ENCODE measurements at places on chromosomes 2 and 18.

DNA sequence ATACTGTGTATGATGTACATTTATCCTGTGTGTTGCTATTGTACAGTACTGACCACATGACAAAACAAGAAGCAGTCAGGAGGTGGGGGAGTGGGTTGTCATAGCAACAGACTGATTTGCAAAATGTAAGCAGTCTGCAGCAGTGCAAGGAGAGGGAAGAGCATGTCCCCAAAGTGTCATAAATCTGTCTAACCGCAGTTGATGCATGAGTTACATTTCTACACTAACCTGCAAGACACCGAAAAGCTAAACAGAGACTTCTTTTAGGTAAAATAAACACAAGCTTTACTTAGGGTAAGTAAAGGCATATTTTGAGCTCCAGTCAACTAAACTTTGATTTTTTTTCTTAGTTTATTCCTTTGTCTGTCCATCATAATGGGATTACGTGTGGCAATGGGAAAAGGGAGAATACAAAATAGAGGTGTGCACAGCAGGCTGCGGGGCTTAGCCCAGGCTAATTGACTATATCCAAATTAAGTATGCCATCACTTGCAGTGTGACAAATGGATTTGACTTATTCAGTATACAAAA is 134.5 kb downstream of the MEIS1 start:
- peak; percentile 88 for DNase-seq

DNA sequence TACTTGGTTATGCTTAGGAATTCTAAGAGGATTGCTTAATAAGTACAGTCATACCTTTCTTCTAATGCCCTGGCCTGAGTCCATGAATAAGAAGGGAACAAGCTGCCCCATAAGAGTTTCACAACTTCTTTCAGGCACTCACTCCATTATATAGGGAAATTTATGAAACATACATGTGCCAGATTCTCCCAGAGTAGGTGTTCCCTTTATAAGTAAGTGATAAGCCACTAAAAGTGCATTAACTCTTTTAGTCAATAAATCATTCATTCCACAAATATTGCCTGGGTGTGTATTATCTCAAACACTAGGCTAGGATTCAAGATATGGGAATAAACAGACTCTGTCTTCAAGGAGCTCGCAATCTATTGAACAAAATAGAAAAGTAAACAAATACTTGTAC is 84.5 kb upstream of the RBBP8 start:
- peak; percentile 70 for DNase-seq

DNA sequence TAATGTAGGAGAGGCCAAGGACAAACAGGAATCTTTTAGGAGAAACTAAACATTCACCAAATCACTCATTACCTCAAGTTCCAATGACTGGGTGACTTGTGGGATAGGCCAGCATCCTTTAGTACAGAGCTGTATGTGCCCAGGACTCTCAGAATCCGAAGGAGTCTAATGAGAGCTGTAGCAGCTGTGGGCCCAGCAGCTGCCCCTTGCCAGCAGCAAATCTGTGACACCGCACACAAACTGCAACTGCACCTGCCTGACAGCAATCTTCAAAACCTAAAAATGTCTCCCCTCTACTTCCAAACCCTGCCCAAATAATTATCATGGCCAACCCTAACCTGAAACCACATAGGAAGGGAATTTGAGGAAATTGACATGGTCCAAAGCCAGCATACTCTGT is 44.5 kb upstream of the ACVR2A start:
- DNase-seq = no peak

DNA sequence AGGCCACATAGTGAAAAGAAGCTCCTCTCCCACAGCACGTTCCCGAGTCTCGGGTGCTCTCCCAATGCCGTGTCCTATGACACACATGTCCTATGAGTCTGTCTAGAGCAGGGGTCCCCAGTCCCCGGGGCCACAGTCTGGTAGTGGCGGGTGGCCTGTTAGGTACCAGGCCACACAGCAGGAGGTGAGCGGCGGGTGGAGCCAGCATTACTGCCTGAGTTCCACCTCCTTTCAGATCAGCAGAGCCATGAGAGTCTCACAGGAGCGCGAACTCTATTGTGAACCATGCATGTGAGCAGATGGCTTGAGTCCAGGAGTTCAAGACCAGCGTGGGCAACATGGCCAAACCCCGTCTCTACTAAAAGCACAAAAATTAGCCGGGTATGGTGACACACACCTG is 112.6 kb downstream of the ZBTB7C start:
- DNase-seq = no peak

- DNase-seq = no peak
These were observed 2.7 kb upstream of the LRP2 start for GRCh38 chr2:169365029-169365480.

DNA sequence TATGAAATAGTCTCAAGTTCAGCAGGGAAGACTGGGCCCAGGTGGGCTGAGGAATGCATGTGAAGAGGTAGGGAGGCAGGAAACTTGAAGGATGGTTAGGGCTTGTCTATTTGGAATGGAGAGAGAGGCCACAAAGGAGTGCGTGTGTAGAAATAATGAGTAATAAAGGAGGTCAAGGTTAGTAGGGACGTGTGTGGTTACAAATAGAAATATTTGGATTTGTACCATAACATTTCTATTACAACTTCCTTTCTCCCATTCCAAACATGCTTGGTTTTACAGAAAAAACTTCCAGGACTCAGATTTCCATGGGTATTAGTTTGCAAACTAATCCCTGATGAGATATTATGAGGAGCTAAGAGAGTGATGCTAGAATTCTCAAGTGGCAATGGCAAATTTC is 280.6 kb downstream of the NCKAP5 start:
- peak; percentile 66 for DNase-seq

DNA sequence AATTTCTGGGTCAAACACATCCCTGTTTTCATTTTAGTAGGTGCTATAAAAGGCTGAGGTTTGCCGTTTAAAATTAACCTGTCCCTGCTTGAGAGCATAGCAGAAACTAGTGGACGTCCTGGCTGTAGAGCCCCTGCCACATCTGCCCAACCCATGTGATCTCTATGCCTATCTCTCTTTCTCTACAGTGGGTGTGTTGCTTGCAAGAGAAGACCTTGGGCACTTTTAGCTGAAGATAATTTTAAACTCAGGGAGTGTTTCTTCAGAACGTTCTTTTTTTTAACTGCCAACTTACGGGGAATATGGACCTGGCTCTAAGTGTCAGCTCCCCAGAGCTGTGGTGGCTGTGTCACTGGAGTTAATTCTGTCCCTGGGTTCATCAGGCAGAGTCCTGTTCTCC is 100.6 kb downstream of the NRP2 start:
- no peak for DNase-seq

DNA sequence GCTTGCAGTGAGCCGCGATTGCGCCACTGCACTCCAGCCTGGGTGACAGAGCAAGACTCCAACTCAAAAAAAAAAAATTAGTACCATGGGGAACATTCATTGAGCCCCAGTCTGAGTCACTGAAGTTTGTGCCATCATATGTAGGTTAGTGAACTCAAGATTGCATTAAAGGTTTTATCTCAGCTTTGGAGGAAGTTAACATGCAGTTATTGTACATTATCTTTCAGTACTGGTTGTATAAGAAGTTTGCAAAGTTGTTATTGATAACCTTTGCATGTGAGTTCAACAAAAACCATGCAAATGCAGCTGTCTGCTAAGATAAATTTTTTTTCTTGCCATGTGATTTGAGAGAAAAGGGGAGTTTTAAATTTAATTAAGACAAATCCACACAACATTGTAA is 95.7 kb downstream of the MEIS1 start:
- no peak for DNase-seq

DNA sequence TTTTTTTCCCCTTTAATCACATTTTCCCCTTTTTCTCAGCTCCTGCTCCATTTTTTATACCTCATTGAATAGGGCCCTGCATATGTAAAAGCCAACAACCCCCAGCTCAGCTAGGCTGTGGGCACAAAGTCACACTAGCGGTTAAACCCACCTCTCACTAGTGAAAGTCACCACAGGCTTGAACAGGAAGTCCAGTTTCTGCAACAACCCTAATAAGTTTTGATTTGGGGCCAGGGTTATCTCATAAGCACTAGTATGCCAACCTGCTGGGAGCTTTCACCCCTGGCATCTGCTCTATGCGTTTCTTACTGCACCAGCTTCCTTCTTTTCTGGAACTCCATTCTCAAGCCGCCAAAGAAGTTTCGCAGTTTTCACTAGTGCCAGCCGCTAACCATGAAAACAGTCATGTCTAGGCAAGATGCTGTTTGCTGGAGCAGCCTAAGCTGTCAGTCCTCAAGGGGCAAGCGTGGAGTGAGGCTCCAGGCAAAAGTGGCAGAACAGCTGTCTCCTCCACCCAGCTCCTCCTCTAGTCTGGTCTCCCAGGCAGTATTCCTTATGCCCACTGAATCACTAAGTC is 197.0 kb upstream of the MEIS1 start:
- DNase-seq = no peak

- DNase-seq = peak; percentile 7
These were observed 19.2 kb upstream of the ADAM23 start for GRCh38 chr2:206424134-206424533.

GRCh38 chr18:45456090-45457021 is 158.9 kb upstream of the SLC14A2 start:
- no peak for DNase-seq

- no peak for DNase-seq
These were observed 270.4 kb upstream of the CCDC68 start for GRCh38 chr18:55229682-55230081.

DNA sequence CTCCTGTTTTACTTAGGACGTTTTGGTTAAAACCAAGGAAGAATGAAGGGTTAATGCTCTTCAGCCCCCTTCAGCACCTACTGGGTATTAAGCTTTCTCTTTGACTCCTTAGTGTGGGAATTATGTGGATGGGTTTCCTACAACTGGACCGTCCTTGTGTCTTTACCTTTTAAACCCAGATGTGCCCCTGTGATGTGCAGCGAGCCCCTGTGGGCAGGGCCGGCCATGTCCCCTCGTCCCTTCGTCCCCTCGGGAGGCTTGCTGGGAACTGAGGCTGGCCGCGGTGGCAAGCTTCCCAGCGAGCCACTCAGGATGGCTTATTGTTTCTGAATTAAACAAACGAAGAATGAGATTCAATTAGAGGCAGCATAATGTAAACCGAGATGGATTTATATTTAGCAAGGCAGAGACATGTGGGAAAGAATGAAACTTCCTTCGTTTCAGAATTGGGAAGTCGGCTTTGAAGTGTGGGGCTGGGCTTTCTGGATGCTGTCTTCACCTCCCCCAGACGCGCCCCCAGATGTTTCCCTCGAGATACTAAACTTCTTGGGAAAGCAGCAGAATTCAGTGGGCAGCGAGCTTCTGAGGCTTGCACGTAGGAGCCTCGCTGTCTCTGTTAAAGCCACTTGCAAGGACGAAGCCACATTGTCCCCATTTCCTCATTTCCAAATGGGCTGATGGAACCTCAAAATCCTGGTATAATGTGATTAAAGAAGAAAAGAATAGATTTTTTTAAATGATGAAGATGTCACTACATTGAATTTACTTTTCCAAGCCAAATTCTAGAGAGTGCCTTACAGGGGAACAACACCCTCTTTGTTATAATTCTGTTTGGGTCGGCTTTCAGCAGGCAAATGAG is 146.0 kb downstream of the VAPA start:
- peak; percentile 44 for DNase-seq

DNA sequence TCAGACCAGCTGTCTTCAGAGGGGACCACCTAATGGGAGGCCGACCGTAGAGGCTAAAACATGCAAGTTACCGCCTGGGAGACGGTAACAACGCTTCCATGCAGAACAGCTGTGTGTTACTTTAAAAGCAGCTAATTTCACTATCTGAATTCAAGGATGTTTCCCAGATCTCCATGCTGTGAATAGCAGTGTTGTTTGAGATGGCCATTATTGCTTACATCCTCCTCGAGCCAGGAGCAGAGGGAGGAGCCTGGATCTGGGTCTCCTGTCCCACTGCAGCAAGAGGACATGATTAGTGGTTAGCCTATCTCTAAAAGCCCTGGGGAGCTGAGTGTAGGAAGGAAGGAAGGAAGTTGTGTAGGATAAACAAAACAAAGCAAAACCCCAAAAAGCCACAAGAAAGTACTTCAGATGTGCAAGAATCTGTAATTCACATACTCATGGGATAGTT is 50.9 kb downstream of the ACTR2 start:
- peak; percentile 54 for DNase-seq

- peak; percentile 23 for DNase-seq
These were observed 797 bp upstream of the GRHL1 start for GRCh38 chr2:9950521-9951271.

DNA sequence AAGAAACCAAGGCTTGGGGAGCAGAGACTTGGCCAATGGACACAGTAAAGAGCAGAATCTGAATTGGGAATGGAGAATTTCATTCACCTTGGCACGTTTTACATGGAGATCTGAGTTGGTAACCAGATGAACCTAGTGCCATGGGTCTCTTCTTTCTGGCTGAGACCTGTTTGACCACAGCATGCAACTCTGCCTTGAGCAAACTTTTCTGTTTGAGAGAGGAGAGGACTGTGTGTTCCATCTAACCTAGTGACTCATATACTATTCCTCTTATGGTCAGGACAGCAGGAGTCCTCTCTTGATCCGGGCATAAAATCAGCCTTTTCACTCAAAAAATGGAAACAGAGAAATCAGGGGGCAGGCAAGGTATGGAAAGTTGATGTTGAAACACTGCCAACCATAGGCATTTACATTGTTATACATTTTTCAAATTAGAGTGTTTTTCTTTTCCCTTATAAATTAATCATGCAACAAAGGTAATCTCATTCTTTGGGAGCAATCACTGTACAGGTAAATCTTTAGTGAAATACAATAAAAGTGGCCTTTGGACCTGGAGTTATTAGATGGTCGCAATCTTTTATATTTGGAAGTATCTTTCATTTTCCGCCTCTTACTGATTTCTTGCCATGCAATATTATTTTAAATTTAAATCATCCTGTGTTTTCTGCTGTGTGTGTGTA is 86.7 kb downstream of the NRP2 start:
- no peak for DNase-seq

DNA sequence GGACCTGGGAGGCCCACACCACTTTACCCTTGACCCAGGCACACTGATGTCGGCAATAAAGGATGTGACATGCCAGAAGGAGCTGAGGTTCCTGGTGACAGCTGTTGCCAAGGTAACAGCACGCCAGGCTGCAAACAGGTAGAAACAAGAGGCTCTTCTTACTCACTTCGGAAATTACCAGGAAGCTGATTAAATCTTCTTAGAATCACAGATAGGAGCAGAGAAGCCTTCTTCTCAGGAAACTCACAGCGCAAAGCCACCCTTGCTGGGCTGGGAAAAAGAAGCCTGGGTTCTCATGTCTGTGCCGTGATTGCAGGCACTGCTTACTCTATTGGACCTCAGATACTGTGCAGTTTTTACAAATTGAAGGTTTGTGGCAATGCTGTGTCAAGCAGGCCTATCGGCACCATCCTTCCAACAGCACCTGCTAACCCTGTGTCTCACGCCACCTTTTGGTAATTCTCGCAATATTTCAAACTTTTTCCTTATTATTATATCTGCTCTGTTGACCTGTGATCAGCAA is 61.0 kb upstream of the TAF1B start:
- DNase-seq = no peak

DNA sequence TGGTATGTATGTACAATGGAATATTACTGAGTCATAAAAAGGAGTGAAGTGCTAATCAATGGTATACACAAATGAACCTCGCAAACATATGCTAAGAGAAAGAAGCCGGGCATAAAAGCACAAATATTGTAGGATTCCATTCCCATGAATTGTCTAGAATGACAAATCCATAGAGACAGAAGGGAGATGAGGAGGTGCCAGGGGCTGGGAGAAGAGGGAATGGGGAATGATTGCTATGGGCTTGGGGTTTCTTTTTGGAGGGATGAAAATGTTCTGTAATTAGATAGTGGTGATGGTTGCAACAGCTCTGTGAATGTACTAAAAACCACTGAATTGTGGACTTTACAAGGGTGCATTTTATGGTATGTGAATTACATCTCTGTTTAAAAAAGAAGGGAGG is 73.5 kb downstream of the GLI2 start:
- DNase-seq = peak; percentile 82

Measured in fibroblast of skin of right quadriceps (primary cell).